ENCODE measurements at places on chromosomes 12 and 14.

DNA sequence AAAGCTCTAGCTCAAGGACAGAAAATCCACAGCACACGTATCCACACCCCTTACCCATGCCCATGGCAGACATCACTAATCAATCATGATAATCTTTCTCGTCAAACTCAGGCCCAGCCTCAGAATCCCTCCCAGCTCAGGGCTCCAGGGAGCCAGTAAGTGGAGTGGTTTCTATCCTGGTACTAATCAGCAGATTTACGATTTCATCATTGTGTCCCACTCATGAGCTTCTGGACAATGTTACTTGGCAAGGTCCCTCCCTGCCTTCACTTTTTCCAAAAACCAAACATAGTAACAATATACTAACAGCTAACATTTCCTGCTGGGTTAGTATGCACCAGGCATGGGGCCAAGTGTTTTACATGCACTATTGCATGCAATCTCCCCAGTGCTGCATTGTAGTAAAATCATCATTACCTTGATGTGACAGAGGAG lies 45.8 kb upstream of the NCOR2 start:
- DNase-seq = no peak

DNA sequence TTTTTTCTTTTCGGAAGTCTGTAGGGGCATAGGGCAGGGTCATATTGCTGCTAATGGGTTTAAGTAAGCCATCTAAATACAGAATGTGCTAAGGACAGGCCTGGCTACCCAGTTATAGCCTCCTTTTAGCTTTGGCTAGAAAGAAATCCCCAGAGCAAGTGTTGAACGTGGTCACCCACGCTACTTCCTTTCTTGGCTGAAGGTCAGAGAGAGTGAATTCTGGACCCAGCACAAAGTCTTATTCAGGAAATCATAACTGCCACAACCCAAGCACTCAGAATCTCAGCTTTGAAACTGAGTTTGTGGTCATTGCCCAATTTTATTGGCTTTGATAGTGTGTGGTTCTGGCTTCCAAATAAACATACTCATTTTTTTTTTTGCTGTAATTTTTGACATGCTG lies 542.1 kb upstream of the ATP2B1 start:
- DNase-seq = no peak

DNA sequence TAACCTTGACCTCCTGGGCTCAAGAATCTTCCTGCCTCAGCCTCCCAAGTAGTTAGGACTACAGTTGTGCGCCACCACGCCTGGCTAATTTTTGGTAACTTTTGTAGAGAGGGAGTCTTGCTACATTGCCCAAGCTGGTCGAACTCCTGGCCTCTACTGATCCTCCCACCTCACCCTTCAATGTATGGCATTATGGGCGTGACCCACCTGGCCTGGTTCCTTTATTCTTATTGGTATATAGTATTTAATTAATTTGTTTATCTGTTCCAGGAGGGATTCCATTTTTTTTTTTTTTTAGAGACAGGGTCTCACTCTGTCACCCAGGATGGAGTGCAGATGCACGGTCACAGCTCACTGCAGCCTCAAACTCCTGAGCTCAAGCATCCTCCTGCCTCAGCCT lies 40.9 kb upstream of the EAPP start:
- DNase-seq = no peak

GRCh38 chr12:2984698-2985097 lies 25.5 kb downstream of the TEAD4 start:
- DNase-seq = no peak

DNA sequence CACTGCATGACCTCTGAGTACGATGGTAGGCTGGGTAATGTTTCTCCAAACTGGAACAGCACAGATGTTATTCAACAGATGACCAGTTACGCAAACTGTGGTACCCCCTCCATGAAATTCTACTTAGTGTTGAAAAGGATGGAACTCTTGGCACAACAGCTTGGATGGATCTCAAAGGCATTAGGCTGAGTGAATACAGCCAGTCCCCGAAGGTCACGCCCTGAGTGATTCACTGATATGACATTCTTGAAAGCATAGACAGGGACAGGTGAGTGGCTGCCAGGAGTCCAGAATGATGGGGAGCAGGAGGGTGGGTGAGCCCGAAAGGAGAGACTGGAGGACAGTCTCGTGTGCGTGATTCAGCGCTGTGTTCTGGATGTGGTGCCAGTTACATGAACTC lies 187.5 kb upstream of the TMEM132C start:
- no peak for DNase-seq

DNA sequence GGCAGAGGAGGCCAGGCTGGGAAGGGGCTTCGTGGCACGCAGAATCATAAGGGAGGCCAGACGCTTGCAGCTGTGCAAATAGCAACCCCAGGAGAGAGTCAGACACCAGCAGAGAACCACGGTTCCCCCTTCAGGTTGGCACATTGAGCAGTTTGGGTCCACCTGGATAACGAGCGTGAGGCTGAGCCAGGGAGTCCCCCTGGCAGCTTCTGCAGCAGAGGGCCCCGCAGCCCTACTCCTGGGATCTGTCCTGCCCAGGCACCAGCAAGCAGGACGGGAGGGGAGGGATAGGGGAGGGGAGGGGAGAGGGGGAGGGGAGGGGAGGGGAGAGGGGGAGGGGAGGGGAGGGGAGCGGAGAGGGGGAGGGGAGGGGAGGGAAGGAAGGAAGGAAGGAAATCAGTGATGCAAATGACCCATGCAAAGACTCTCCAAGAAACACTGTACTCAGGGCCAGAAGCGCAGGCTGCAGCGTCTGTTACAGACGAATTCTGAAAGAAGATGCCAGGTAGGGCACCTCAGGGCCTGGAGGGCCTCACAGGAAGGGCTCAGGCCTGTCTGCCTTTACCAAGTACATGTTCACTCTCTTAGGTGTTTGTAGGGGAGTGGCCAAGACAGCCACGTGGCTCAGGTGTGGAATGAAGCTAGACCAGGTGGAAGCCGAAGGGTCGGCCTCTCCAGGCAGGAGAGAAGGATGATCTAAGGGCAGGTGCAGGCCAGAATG lies 32.3 kb upstream of the MMP17 start:
- no peak for DNase-seq

GRCh38 chr12:10213168-10214135 lies 775 bp downstream of the GABARAPL1 start:
- peak; percentile 59 for DNase-seq

GRCh38 chr12:51906430-51907082 lies 748 bp upstream of the ACVRL1 start:
- DNase-seq = no peak

DNA sequence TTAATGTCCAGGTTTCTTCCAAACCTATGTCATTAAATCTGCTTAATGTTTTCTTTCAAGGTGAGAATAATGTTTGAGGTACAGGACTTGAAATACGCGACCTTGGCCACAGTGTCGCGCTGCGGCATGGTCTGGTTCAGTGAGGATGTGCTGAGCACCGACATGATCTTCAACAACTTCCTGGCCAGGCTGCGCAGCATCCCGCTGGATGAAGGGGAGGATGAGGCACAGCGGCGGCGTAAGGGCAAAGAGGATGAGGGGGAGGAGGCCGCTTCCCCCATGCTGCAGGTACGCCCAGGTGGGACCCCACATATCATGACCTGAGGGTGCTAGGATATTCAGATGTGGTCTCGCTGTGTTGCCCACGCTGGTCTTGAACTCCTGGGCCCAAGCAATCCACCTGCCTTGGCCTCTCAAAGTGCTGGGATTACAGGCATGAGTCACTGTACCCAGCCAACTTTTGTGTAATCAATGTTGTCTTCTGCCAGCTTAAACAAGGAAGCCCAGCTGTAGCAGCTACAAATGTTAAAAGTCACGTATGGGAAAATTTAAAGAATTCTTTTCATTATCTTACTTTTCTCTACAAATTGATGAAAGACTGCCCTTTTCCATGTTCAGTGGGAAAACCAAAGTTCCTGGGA lies 50.8 kb downstream of the DYNC1H1 start:
- DNase-seq = no peak

- DNase-seq = no peak
Observed at GRCh38 chr14:102951034-102951433, 28.6 kb downstream of the AMN start.

GRCh38 chr12:68406134-68406576 lies 74.0 kb upstream of the MDM1 start:
- no peak for DNase-seq

GRCh38 chr14:69235708-69236107 lies 24.2 kb upstream of the GALNT16 start:
- DNase-seq = no peak

DNA sequence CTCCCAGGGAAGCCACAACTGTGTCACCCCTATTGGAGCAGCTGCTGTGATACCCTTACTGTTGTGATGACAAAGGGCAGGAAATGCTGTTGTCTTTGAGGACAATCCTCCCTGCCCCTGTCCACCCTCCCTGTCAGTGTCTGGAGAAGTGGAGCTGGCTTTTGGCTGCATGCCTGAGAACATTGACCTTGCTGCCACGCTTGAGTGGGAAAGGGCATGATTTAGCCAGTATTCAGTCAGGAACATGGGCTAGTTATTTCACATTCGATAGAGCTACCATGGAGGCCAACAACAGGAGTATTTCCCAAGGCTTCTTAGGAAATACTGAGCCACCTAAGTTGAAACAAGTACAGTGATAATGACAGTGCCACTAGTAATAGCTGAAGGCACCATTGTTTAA lies 59.4 kb downstream of the MYRFL start:
- DNase-seq = no peak

DNA sequence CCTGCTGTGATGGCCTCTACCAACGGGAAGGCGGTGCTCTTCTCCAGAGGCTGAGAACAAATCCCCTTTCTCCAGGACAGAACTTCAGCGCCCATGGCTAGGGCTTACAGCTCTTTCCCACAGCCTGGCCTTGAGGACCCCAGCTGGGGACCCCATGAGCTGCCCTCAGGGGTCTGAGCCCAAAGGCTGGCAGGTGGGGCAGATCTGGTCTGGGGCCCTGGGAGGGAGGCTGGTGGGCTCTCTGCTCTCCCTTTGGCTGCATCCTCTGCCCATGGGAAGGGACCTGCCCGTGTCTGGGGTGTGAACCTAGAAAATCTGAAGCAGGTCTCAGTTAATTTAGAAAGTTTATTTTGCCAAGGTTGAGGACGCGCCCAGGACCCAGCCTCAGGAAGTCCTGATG lies 322.1 kb downstream of the ADGRD1 start:
- DNase-seq = no peak

GRCh38 chr12:49887091-49887490 lies 16.6 kb downstream of the FAIM2 start:
- no peak for DNase-seq

- no peak for DNase-seq
Observed at GRCh38 chr14:103136388-103137271, 13.4 kb downstream of the TNFAIP2 start.

DNA sequence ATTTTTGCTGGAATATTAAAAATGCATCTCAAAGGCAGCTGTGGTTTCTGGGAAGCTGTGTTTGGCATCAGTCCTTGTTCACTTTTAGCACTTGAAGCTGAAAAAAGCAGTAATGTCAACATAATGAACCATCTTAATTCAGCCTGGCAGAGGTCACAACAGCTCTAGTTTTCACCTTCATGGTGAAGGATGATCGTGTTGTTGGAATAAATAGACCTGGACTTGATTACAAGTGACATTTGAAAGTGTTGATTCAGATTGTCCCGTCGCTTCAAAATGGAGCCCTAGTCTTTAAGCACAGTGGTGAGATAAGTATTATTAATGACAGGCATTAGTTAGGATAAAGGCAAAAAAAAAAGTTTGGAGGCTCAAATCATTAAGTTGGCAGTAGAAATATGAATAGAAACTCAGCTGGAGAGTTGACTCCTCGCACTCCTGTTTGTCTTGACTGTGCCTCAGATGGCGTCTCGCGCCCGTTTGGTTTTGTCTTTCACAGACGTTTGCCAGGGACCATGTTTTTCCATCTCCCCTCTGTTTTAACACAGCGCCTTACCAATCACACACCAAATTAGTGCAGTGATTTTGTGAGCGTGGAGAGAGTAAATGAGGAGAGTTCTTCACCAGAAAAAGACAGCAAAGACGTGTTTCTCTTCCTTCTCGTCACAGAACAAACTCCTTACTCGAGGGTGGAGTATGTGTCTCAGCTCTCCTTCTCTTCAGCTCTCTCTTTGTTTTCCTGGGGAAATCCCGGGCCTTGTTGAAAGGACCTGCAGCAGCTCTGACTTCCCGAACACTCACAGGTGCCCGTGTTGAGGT lies 53.4 kb upstream of the MMP17 start:
- DNase-seq = no peak

All from T-helper 17 cell (primary cell).